ENCODE measurements at places on chromosomes 6 and 20.

DNA sequence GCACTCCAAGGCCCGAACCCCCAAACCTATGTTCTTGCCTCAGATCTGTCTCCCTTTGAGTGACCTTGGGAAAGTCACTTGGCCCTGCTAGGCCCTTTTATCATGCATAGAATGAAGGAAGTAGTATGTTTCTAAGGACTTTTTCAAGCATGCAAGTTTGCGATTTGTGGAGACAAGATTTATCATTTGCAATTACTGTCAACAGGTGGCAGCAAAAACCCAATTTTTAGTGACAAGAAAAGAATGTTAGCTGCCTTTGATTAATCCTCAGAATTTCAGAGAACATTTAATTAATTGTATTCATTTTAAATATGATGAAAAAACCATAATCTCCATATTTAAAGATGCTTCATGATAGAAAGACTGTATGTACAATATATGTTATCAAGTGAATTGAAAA, 28.3 kb upstream of the PREP start:
- peak; percentile 23 for DNase-seq

GRCh38 chr6:43739642-43740091, 30.3 kb upstream of the VEGFA start:
- no peak for DNase-seq

DNA sequence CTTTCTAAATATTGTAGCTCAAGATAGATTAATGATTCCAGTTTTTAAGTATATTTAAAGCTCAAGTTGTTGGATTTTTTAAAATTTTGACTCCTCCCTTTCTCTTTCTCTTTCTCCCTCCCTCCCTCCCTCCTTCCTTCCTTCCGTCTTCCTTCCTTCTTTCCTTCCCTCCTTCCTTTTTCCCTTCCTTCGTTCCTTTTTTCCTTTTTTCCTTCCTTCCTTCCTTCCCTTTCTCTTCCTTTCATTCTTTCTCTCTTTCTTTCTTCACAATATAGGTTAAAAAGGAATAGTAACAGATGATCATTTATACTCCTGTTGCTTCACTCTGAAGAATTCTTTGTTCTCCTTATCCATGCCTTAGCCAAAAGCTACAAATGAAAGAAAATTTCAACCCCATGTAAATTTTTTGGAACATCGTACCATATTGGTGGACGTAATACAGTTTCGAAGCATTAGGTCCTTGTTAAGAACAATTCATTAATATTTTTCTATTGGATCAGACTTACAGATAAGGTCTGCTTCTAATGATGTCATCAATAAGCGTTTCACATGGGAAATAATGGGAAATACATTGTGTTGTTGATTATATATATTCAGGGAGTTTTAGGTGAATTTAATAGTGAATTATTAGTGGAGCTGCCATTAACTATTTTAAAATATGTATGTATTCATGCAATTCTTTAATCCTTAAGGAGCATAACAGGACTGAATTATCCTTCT, 139.6 kb upstream of the SLC35B3 start:
- DNase-seq, result no peak

DNA sequence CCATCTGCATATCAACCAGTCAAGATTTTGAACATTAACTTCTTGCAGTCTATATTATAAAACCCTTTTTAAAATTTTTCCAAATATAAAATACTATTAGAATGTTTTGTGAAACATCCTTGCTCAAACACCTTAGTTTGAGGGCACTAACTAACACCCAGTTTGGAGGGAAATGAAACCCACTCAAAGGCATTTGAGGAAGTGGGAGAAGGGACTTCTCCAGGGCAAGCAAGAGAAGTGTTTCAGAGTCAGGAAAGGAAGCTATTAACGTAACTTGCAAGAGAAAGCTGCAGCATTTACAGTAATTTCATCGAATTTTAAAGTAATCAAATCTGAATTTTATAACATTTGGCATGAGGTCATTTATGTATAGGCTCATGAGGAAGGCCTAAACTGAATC, 21.3 kb downstream of the MTFR2 start:
- DNase-seq, result no peak

DNA sequence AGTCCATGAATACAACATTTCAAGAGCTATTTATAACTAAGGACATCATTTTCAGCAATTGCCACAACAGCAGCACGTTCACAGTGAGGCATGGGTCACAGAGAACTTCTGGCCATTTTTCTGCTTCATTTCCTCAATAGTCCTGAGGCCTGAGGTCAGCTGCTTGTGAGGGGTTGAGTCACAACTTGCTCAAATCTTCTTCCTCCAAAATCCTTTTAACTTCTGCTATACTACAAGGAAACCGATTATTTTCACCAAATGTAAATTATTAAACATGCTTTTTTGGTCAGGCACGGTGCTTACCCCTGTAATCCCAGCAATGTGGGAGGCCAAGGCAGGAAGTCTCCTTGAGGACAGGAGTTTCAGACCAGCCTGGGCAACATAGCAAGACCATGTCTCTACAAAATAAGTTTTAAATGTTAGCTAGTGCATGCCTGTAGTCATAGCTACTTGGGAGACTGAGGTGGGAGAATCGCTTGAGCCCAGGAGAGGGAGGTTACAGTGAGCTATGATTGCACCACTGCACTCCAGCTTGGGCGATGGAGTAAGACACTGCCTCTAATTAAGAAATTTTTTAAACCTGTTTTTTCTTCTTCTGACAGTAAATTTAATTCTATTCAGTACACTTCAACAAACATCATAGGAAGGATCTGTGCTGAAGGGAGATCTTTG, 11.1 kb upstream of the SLC16A10 start:
- DNase-seq, result no peak

DNA sequence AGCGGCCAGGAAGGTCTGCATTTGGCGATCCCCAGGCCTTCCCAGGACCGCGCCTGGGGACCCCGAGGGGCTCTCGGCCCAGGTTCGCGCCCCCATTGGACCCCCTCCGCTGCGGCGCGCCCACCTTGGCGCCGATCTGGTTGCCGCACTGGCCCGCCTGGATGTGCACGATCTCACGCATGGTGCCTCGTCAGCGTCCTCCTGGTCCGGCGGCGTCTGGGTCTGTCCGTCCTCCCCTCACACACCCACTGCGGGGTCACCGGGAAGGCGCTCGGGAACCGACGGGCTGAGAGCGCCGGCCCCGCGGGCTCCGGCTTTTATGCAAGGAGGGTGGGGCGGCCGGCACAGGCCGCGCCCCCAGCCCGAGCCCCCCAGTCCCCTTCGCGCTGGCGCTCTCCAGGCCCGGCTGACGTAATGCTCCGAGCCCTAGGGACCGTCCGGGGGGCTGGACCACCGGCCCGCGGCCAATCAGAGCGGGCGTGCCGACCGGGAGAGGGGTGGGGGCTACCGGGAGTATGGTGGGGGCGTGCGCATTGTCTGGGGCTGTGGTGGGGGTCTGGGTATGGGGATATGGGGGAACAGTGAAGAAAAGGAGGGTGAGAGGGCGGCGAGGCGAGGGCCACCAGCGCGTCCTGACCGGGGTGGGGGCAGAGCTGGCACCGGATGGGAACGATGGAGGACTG, at the start of gene TUBB2B:
TUBB2B (minus strand) TSS at position 291 of the 683 bp plus-strand sequence; CDS start at position 181, 110 bp downstream.
- DNase-seq, result peak; percentile 90

DNA sequence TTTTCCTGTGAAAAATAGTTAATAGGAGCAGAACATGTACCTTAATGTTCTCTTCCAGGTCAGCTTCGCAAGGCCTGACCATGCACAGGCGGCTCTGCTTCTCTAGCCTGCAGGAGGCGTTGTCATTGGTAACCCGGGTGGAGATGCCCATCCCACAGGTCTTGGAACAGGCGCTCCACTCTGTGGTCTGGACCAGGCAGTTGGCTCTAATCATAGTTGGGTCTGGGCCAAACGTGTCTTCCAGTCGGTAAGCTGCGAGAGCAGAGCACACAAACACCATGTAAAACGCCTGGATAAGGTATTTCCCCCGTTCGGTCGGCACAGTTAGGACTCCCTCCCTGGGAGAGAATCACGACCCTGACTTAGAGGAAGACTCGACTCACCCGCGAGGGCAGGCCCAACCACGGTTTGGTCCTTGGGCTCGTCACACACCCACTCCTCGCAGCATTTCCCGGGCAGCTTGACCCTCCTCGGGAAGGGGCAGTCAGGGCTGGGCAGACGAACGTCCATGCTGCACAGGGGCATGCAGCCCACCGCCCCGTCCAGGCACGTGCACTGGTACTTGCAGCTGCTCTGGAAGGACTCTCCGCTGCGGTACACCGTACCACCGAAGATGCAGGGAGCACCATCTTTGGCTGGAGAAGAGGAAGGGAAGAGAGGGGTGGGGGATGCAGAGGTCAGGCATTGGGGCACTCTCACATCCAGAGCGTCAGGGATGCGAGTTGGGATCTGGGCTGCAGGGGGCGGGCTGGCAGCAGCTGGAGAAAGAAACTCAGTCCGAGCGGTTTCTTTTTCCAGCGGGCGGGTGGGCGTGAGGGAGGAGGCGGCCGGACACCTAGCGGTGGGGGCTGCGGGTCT, 1.0 kb downstream of the CCN2 start:
- DNase-seq, result peak; percentile 50

GRCh38 chr6:133396233-133396983, 155.3 kb downstream of the EYA4 start:
- DNase-seq, result no peak

DNA sequence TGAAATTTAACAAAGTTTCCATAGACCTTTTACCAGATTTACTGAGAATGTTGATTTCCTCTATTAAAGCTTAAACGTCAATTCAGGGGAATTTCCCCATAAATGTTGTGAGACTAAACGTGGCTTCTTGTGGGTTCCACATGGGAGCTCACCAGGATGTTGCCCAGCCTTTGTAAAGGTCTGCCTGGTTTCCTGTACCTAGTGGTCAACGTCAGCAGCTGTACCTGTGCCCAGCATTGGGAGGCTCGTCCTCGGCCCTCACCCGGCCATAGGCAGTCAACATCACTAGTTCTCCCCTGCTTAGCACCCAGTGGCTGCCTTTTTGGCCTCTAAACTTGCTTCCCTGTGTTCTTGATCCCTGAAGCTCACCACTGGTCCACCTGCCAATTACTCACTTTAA, 22.1 kb upstream of the CD83 start:
- no peak for DNase-seq

GRCh38 chr20:22556565-22557056, 27.8 kb downstream of the FOXA2 start:
- DNase-seq, result no peak

GRCh38 chr6:18081025-18081668, 41.3 kb downstream of the NHLRC1 start:
- DNase-seq, result no peak

DNA sequence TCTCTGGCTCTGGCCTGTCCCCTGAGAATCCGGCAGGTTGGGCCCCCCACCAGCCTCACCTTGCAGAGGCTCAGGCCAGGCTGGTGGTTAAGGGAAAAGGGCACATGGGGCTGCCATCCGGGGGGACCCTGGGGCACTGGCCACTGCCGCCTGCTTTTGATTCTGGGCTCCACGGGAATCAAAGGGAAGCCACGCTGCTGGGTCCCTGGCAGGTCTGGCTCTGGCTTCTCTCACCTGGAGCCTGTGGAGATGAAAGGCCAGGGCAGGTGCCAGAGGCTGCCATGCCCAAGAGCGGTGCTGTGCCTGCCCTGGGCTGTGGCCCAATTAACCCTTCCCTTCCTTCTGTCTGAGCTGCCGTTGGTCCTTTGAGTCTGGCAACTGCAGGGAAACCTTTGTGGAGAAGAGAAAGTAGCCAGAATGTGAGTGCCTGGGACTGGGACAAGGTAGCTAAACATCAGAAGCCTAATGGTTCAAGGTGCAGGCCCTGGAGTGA, 9.4 kb upstream of the CDH22 start:
- DNase-seq, result no peak

- no peak for DNase-seq
Observed at GRCh38 chr6:47034926-47035325, 7.2 kb downstream of the ADGRF1 start.

GRCh38 chr6:118677193-118677592, 25.8 kb upstream of the CEP85L start:
- no peak for DNase-seq

DNA sequence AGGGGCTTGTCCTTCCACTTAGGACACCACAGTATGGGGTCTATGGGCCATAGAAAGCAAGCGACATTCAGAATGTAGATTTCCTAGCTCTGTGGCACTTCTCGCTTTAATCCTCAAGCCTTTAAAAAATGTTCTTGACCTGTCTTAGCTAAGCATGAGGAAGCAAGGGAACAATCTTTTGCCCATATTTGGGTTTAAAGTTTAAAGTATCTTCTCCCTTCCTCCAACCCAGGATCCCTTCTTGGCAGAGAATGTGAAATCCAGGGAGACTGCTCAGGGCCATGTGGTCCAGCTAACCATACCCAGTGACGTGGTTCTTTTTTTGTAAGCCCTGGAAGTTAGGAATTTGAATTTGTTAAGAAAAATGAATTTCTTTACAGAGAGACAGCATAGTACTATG, 289.9 kb downstream of the BTBD9 start:
- no peak for DNase-seq

GRCh38 chr20:49583669-49584417, 15.9 kb upstream of the PTGIS start:
- no peak for DNase-seq

DNA sequence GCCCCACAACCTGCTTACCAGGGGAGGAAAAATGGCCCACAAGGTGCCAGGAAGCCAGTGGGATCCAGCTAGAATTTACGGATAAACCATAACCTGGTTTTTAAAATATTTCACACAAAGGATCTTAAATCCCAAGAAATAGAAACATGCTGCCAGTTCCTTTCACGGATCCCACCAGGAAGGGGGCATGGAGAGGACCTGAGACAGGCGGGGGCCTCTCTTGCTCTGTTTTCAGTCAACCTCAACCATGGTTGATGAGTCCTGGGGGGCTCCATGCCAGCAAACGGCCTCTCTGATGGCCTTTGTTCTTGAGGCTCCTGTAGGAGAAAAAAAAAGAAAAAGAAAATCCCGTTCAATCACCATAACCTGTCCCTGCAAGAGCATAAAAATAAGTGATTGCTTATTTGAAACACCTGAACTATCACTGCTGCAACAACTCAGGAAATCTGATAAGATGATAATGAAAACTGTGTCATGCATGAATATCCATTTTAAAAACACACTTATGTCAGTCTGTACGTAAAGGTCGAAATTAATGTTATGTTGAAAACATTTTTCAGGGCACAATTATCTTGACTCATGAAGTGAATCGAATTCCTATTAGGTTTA, 125.8 kb upstream of the CST7 start:
- no peak for DNase-seq

- no peak for DNase-seq
Observed at GRCh38 chr6:72365773-72366172, 256.1 kb upstream of the KCNQ5 start.

DNA sequence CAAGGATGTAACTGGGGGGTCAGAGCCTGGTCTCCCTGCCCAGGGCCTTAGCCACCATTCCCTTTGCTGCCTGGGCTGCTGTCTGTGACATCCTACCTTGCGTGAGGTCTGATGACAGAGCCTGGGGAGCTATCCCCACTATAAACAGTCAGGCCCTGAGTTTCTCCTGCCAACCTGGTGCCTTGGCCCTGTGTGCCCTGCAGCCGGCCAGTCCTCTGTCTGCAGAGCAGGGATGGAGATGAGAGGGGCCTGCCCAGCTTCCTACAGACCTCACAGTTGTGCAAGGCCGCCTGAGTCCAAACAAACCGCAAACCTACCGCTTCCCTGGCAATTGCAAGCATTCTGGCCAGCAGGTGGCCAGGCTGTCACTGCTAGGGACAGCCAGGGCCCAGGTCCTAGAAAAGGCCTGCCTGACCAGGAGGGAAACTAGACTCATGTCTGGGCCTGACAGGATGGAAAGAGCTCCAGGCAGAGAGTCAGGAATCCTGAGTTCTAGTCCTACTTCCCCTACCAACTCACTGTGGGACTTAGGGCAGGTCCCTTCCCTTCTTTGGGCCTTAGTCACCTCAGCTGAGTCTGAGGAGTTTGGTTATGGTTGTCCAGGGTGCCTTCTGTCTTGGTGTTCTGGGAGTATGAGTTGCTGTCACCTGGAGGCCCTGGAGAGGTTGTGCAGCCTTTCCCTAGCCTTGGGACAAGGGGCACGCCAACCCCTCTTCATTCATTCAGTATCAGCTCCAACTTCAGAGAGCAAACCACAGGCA, 86.2 kb downstream of the VEGFA start:
- no peak for DNase-seq

Data from GM13977 (cell line).